ENCODE measurements at places on chromosomes 12 and 14.

DNA sequence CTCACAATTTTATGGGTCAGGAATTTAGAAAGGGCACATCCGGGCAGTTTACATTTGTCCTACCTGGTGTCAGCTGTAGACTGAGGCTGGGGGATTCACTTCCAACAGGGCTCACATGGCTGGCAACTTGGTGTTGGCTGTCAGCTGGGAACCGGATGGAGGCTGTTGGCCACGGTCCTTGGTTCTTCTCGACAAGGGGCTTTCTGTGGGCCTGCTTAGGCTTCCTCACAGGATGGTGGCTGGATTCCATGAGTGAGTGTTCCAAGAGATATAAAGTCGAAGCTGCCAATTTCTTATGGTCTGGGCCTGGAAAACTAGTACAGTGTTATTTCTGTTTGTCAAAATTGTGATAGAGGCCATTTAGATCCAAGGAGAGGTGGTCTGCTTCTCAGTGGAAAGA is 127.9 kb downstream of the PTCSC3 start:
- no peak for DNase-seq

GRCh38 chr12:63940310-63941005 is 96.0 kb downstream of the SRGAP1 start:
- DNase-seq = no peak

DNA sequence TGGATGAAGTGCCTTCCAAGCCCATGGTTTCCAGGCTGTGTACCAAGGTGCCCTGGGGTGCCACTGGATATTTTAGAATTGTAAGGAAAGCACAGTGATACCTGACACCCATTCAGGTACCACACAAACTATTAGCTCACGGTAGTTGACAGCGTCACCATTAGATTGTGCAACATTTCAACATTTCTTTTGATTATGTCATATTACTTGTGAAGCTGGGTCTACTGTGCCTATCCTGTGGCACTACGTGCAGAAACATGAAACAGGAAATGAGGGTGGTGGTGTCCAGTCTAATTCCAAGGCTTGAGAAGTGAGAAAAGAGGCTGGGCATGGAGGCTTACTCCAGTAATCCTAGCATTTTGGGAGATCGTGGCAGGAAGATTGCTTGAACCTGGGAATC is 75.5 kb upstream of the CPM start:
- peak; percentile 26 for DNase-seq

- DNase-seq = peak; percentile 27
Observed at GRCh38 chr12:128637642-128638606, 185.8 kb downstream of the SLC15A4 start.

GRCh38 chr14:62322216-62322615 is 560.0 kb downstream of the SNAPC1 start:
- DNase-seq = no peak

DNA sequence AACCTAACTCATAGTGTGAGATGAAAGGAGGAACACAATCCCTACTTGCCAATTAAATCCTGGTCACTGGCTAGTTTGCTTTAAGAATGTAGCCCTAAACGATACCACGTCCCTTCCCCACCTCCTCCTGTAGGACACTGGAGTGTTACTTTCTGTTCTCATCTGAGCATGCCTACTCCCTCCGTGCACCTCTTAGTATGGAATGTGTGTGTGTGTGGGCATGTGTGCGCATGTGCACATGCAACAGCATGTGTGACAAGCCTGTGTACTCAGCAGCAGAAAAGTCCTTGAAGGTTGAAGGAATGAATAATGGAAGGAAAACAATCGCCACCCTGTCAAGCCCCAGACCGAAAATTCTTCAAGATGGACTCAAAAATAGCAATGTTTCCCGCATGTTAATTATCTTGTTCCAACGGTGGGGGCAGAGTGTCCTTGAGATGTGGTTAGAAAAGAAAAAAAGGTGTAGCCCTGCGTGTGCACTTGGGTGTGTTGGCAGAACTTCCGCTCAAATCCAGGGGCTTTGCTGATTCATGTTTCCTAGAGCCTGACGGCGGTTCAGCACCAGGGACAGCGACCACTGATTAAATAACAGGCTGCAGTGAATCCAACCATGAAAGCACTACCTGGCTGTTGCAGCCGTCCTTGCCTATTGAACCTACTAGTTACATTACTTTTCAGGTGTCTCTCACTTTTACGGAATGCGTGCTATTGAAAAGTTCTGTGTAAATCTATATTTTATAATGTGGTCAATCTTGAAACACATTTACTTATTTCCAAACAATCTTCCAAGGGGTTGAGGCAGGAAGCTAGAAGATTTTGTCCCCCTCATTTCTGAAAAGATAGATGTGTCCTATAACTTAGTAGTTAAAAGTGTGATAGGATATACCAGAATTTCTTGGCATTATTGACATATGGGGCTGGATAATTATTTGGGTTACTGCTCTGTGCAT is 79.8 kb downstream of the SRRM4 start:
- peak; percentile 67 for DNase-seq

DNA sequence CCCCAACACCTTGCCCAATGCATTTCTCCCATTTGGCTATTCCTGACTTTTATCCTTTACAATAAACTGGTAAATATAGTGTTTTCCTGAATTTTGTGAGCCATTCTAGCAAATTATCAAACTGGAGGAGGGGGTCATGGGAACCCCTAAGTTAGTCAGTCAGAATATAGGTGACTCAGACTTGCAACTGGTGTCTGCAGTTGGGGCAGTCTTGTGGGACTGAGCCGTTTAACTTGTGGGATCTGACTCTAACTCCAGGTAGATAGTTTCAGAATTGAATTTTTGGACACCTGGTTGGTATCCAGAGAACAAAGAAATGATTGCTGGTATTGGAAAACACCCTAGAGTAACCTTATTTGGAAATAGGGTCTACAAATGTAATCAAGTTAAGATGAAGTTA is 133.4 kb downstream of the CEP83 start:
- DNase-seq = no peak

DNA sequence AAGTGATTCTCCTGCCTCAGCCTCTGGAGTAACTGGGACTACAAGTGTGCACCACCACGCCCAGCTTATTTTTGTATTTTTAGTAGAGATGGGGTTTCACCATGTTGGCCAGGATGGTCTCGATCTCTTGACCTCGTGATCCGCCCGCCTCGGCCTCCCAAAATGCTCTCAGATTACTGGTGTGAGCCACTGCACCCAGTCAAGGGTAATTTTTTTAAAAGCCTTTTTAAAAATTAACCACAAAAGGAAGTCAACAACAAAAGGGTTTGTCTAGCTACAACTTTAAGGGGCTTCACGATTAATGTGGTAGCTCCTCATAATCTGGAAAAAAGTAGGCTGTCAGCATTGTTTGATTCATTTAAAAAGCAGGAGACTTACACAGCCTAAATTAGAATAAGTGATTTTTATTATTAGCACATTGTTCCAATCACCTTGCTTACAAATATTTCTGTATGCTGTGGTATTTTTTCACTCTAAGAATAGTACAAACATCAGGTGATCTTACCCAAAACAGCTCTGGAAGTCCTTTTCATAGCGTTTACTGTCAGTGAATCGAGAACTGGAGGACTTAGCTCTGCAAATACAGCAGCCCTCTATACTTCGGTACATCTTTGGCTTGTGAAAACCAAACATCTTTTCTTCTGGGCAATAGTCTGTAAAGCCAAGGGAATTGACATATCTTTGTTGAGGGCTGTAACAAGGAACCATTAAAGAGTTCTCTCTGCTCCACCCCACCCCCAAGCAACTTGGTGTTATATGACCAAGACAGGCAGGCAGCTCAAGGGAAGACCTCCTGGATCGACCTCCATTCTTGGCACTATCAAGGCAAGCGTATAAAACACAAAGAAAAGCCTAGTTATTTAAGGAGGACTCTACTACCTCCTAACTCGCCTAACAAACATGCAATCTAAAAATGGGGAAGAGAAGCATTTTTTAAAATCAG is 28.1 kb downstream of the SINHCAF start:
- DNase-seq = no peak

All from kidney tubule cell (primary cell).